Aorta (tissue), 5 donors: ENCODE measurements at places on chromosomes 6 and 20. TPM values are rescaled to one million over a fixed set of nuclear protein-coding genes. Genes with fewer than 3 reads are reported as not detected.
A peak's percentile ranks its signal among the peaks of the same experiment; 100 is the strongest.

- no peaks in the 10 kb centered on the region for H3K27me3 ChIP-seq
- no peak overlapping the region for H3K27ac ChIP-seq
- H3K36me3 ChIP-seq: no peaks in the 10 kb centered on the region
- DNase-seq: no peak
- no peaks in the 10 kb centered on the region for H3K4me1 ChIP-seq
- no peak overlapping the region for H3K4me3 ChIP-seq
These were observed 247.6 kb downstream of the ARID1B start for GRCh38 chr6:157024745-157025144.

GRCh38 chr6:129863664-129864063, 2.5 kb upstream of the TMEM244 start:
- no peaks in the 10 kb centered on the region for H3K27me3 ChIP-seq
- no peak overlapping the region for H3K27ac ChIP-seq
- H3K4me1 ChIP-seq: no peaks in the 10 kb centered on the region
- no peak overlapping the region for H3K4me3 ChIP-seq
- DNase-seq: no peak

- no peaks in the 10 kb centered on the region for H3K36me3 ChIP-seq
- DNase-seq: no peak
- H3K27ac ChIP-seq: no peak overlapping the region
- no peaks in the 10 kb centered on the region for H3K4me1 ChIP-seq
- no peak overlapping the region for H3K4me3 ChIP-seq
These were observed 11.7 kb upstream of the ID1 start for GRCh38 chr20:31593221-31594001.

- H3K27ac ChIP-seq: no peak overlapping the region
- H3K36me3 ChIP-seq: no peaks in the 10 kb centered on the region
- no peak overlapping the region for H3K4me3 ChIP-seq
- peak; percentile 13 for DNase-seq
- no peaks in the 10 kb centered on the region for H3K27me3 ChIP-seq
- no peaks in the 10 kb centered on the region for H3K4me1 ChIP-seq
These were observed 40.0 kb downstream of the PLAGL2 start for GRCh38 chr20:32167552-32167951.

DNA sequence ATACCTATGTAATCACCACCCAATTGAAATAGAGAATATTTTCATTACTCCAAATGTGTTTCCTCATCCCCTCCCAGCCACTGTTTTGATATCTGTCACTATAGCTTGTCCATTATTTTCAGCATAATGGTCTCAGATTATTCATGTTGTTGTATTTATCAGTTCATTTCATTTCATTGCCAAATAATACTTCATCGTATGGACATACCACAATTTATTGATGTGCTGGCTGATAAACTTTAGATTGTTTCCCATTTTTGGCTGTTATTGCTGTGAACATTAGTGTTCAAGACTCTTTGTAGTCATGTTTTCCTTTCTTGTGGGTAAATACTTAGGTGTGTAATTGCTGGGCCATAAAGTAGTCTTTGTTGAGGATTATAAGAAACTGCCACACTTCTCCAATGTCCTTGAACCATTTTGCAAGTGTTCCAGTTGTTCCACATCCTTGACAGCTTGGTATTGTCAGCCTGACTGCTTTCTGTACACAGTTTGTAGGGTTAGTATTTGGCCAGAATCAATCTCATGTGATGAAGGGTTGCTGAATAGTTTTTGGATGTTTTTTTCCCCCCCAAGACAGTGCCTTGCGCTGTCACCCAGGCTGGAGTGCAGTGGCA, 44.3 kb downstream of the JARID2 start:
- DNase-seq: no peak
- H3K27ac ChIP-seq: no peak overlapping the region
- no peak overlapping the region for H3K4me3 ChIP-seq

NOL4L gene
- polyA plus RNA-seq: 3.0 TPM
